Stimulated activated CD4-positive, alpha-beta T cell treated with anti-CD3 and anti-CD28 coated beads, Interleukin-1b, Interleukin-23, amount 100 ng/mL, for 1 hour (primary cell): ENCODE measurements at places on chromosomes 11 and 22.

DNA sequence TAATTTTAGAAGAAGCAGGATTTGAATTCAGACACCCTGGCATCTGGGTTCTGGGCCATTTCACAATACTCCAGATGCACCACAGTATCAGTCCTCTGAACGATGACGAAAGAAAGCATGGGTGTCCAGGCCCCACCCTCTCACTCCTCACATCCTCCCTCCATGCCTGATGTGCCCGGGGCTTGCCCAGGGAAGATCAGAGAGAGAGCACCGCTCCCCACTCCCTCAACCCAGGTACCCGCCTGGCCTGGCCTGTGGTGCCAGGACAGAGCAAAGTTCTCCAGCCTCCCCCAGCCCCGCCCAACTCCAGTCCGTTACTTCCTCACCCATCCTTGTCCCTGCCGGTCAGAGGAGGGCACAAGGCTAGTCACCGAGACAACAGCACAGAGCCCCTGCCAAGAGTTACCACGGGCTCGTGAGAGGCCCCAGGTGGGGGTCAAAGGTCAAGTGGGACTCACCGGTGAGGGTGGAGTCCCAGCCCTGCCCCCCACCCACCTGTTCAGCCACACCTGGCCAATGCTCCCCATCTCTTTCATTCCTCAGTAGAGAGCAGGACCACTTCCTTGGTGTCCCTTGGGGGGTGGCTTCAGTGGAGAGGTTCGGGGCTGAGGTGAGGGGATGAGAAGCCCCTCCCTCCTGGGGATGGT is 8.1 kb downstream of the BCL9L start:
- DNase-seq = no peak

GRCh38 chr22:39994566-39995392 is at the start of gene FAM83F:
Gene FAM83F (plus strand): TSS chr22:39994954. CDS start chr22:39995043, 89 bp downstream.
- DNase-seq = no peak

- DNase-seq = peak; percentile 71
Measured at GRCh38 chr22:46563381-46564083, 26.1 kb upstream of the CELSR1 start.

DNA sequence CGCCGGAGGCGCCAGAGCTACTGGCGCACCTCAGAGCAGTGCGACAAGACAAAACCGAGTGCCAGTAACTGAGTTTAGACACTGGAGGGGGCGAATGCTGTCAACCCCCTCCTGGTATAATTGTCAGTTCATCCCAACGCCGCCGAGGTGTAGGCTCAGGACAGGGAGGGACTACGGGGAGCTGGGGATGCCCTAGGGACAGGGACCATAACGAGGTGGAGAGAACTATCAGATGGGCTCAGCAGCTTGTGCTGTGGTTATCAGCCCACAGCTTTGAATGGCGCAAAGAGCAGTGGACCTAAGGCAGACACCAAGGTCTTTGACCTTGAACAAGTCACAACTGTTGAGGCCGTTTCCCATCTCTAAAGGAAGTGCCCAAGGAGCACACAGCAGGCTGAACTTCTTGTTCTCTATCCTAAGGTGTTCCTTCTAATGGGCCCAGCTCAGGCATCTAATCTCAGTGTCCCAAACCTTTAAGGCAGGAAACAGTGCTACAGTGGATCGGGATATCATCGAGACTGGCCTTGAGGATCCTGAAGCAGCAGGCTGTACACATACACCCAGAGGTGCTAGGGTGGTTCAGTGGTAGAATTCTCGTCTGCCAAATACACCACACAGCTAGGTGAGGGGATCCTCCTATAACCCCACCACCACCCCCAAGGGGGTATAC is 958 bp upstream of the TUT1 start:
- no peak for DNase-seq

DNA sequence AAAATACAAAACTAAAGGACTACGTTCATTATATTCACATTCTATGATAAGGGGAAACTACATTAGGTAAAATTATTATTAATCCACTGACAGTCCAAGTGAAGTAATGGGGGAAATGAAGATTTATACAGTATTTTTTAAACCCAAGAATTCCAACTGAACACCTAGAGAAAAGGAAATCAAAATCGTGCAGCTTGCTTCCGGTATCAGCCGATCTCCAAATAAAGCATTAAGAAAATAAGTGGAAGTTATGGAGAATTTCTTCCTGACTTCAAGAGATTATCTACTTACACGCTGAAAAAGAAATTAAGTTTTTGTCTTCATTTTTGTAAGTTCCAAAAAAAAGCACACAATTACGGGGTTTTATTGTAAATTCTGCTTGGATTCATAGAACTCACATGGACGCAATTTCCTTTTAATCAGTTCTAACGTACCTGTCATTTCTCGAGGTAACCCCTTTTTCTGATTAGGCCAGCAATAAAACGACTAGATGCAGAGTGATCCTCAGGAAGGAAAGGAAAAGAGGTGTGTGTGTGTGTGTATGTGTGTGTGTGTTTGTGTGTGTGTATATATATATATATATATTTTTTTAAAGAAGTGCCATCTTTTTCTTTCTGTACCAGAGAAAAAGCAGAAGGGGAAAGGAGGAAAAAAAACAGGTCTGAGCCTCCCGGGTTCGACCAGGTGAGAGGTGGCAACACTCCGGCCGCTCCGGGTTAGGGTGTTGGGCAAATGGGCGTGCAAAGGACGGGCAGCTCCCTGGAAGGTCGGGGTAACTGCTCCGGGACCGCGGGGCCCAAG is 1.1 kb downstream of the ZBTB44 start:
- no peak for DNase-seq

DNA sequence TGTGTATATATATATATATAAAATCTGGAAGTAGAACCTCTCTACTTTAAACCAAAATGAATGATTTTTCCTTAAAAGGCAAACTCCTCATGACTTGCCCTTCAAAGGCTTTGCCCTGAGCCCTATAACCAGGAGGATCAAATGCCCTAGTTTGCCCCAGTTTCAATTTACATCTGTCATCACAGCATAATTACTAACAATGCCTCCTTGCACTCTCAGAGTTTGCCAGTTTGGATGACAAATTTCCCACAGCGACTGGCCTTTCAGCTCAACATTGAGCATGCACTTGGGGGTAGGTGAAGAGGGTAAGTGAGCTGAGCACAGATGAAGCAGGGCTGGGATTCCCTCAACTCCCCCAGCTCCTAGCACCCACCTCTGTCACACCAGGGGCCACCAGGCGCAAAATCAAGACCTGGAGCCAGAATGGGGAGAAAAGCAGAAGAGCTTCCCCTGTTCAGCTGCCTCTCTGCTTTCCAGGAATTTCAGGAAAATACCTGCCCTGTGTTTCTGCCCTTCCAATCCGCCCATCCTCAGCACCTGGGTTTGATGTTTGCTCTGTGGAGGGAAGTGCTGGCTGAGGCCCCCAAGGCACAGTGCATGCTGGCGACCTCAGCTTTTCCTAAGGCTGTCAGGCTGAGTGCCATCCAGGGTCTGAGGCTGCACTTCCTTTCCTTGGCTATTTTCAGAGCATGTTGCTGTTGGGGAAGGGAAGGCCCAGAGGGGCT is 67.5 kb downstream of the ADAMTS15 start:
- DNase-seq = no peak

DNA sequence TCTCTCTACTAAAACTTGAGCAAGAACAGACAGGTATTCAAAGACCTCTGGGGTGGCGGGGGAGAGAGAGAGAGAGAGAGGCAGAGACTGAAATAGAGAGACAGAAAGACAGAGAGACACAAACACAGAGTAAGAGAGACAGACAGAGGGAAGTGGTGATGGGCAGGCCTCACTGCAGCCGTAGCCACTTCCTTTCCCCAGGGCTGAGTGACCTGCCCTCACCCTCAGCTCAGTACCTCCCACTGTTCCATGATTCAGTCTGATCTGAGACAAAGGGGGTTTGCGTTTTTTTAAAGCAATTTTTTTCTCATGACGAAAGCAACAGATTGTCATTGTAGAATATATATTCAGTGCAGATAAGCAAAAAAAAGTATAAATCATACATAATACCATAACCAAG is 607.9 kb upstream of the B3GAT1 start:
- no peak for DNase-seq

DNA sequence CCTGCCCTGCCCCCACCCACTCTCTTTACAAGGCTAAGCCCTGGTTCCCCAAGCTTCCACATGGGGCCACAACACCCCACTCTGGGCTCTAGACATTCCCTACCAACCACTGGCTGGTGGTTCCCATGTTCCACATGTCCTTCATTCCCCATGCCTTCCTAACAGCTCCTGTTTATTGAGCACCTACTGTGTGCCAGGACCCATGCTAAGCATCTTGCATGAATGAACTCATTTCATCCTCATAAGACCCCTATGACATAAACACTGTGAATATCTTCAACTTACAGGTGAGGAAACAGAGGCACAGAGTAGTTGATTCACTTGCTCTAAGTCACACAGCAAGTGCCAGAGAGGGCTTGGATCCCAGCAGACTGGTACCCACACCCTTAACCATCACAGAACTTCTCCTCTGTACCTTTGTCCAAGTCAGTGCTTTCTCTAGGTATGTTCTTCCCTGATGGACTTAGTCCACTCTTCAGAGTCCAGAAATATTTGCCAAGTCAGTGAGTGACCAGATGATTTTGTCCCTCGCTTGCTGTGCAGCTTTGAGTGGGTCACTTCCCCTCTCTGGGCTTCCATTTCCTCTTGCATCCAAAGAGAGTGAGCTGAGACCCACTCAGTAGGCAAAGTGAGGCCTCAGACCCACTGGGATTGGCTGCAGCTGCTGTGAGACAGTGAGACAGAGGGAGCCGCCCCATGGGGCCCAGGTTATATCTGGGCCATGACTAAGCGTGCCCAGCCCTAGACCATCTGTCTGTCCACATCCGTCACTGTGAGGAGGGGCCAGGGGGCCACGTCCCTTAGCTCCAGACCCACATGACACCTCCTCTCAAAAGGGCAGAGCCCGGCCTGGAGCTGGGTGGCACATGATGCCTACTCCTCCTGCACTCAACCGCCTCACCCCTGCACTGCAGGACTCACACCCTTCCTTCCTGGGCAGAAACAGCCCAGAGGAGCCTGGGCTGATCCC is 132.4 kb downstream of the MN1 start:
- DNase-seq = no peak

- no peak for DNase-seq
Measured at GRCh38 chr11:19093976-19094375, 23.0 kb upstream of the ZDHHC13 start.

DNA sequence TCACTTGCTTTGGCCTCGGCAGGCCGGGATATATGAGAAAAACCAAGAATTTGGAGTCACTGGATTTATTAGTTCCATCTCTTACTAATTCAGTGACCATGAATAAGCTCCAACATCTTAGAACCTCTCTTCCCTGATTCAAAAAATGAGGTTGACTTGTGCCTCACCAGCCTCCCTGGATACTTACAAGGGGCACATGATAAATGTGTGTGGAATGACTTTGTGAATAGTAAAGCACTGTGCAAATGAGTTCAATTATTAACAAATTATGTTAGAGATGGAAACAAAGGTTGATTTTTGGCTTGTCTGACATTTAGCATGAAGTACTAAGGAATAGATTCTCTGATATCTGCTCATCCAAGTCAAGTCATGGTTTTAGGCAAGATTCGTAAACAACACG is 104.1 kb downstream of the TRIM44 start:
- no peak for DNase-seq

DNA sequence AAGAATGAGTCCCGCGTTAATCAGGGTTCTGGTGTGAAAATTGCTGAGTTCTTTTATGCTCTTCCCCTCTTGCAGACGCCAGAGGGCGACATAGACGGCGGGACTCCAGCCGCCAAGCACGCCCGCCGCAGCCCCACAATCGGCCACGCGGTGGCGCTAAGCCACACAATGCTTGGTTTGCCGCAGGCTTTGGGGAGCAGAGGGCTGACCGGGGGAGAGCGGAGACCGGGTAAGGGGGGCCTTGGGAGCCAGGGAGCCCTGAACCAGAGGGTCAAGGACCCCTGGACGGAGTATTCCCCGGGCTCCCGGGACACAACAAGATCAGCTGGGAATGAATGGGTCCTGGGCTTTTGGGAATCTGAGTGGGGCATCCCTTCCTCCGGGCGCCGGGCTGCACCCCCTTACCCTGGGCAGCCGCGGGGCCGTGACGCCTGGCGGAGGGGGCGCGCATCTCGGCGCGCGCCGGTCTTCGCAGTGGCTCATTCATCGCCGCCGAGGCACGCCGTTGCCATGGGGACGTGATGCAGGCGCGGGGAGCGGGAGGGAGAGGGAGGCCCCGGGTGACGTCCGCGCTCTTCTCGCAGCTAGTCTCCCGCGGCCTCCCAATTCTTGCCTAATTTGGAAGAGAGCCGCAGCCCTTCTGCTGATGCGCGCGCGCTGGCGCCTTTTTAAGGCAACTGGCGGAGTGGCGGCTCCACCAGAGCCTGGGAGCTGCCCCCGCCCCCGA is 12.2 kb upstream of the NPAS4 start:
- peak; percentile 96 for DNase-seq
